ENCODE measurements at places on chromosomes 11 and 22.

- no peak for DNase-seq
Observed at GRCh38 chr22:43006753-43007152, 8.2 kb downstream of the PACSIN2 start.

- no peak for DNase-seq
Observed at GRCh38 chr11:120909676-120910416, 114.1 kb upstream of the TBCEL start.

DNA sequence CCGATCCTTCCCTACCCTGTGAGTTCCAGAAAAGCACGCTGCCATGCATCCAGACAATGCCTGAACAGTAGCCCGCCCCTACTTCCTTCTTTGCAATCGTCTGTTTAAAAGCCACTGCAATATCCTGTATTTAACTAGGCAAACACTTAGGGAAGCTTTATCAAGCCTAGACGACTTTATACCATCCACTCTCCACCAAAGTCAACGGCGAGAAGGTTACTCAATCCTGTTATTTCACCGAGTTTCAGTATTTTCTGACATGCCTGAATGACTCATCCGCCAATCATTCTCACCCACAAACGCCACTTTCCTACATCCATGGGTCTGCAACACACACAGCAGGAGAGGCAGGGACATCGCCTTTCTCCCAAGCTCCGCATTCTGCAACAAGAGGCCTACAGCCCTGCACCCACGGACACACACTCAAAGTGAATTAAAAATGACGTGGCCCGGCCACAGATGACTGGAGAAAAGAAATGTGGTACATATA lies 9.3 kb downstream of the CELSR1 start:
- peak; percentile 23 for DNase-seq

DNA sequence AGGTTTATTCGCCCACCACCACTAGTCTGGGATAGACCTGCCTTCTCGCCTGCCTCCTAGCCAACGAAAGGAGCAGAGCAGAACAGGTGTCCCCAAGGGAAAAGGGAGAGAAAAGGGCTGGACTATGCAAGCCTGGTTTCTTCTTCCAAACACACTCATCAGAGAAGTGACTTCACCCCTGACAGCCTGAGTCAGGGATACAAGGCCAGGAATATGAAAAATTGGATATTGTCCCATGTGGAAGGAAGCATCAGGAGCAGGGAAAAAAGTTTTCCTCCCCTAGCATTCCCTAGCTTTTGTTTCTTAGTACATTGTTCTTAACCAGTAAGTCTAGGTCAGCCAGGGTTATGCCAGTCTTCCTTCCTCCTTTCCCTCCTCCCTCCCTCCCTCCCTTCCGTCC lies 56.9 kb upstream of the TNRC6B start:
- DNase-seq = no peak

GRCh38 chr11:133656082-133656635 lies 123.9 kb upstream of the OPCML start:
- DNase-seq = no peak

DNA sequence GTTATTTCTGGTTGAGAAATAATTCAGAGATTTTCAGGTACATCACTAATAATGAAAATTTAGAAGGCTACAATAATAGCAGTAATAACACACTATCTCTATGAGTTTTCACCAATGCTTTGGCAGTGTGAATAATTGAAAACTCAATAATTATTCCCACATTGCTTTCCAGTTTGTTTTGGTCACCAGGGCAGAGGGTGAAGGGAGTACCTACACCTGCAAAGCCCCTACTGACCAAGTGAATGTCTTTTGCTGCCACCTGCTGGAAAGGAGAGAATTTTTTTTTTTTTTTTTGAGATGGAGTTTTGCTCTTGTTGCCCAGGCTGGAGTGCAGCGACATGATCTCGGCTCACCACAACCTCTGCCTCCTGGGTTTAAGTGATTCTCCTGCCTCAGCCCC lies 3.2 kb downstream of the NELL1 start:
- DNase-seq = no peak

GRCh38 chr22:46878191-46878948 lies 115.9 kb downstream of the TBC1D22A start:
- no peak for DNase-seq

- DNase-seq = no peak
Observed at GRCh38 chr22:41620589-41621098, at the start of gene DESI1. Gene DESI1 (minus strand): TSS chr22:41621043. CDS start chr22:41620839, 204 bp downstream.
